ENCODE measurements at places on chromosomes 3 and 15. TPM values are rescaled to one million over a fixed set of nuclear protein-coding genes. Genes with fewer than 3 reads are reported as not detected.

The IGF2BP2 gene
- total RNA-seq, result 49.8 TPM

The IGF1R gene
- total RNA-seq, result 164 TPM

The NSMCE3 gene
- 7.5 TPM for total RNA-seq

The SLC9A9 gene
- total RNA-seq, result 10.4 TPM

The TEX55 gene
- not detected for total RNA-seq

The GRM7 gene
- not detected for total RNA-seq

The LRRC31 gene
- total RNA-seq, result not detected

The PLA2G4D gene
- not detected for total RNA-seq

The QARS1 gene
- total RNA-seq, result 180 TPM

The LMAN1L gene
- not detected for total RNA-seq

The TMEM266 gene
- 0.30 TPM for total RNA-seq

The SAMMSON gene
- 2.1 TPM for total RNA-seq

The PDZRN3 gene
- total RNA-seq, result 71.0 TPM

The FANCI gene
- 3.3 TPM for total RNA-seq

The PEX5L gene
- 33.9 TPM for total RNA-seq

The GOLGA8N gene
- 14.4 TPM for total RNA-seq

The CIDEC gene
- 380 TPM for total RNA-seq

The ACAN gene
- total RNA-seq, result 11.4 TPM

The CGGBP1 gene
- total RNA-seq, result 63.3 TPM

The VILL gene
- 13.6 TPM for total RNA-seq

The BCHE gene
- not detected for total RNA-seq

The SLC22A13 gene
- 0.78 TPM for total RNA-seq

The CMTM6 gene
- total RNA-seq, result 73.3 TPM

The RPSA gene
- 1,023 TPM for total RNA-seq

The DNAJA4 gene
- 14.2 TPM for total RNA-seq

The SCG5 gene
- total RNA-seq, result 0.44 TPM

The ATP13A5 gene
- not detected for total RNA-seq

The IMP3 gene
- 163 TPM for total RNA-seq

The SERPINI2 gene
- not detected for total RNA-seq

The ECE2 gene
- total RNA-seq, result not detected

The ROBO2 gene
- 4.4 TPM for total RNA-seq

The MB21D2 gene
- 7.5 TPM for total RNA-seq

The GOLGA8Q gene
- 1.5 TPM for total RNA-seq

The SLC51B gene
- 2.7 TPM for total RNA-seq

The NRG4 gene
- total RNA-seq, result 0.44 TPM

The MELTF gene
- 3.3 TPM for total RNA-seq

The CRABP1 gene
- 6.6 TPM for total RNA-seq

The SUSD5 gene
- total RNA-seq, result 12.6 TPM

The FGF12 gene
- total RNA-seq, result 0.59 TPM

The CX3CR1 gene
- 4.4 TPM for total RNA-seq

The CLSTN2 gene
- 21.3 TPM for total RNA-seq

The PLAAT1 gene
- total RNA-seq, result not detected

The LRRC3B gene
- total RNA-seq, result not detected
